ENCODE measurements at places on chromosomes 5 and 9.

DNA sequence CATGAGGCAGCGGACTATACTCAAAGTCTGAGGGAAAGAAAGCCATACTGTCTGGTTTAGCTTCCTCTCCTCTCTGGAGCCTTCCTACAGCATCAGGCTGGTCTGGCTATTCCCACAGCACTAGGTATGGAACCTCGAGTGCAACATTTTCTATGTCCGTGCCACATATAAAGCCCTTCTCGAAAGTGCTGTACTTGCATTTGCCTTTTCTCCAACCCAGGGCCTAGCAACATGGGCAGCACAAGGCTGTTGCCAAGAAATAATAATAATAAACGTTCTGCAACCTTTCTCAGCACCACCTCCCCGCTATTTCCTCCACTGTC, 804 bp downstream of the MED10 start:
- no peak for DNase-seq

DNA sequence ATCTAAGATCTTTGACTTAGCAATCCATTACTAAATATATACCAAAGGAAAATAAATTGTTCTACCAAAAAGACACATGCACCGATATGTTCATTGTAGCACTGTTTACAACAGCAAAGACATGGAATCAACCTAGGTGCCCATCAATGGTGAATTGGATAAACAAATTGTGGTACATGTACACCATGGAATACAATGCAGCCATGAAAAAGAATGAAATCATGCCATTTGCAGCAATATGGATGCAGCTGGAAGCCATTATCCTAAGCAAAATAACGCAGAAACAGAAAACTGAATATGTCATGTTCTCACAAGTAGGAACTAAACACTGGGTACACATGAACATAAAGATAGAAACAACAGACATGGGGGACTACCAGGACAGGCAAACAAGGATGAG, 589.5 kb downstream of the IRX1 start:
- DNase-seq = no peak

DNA sequence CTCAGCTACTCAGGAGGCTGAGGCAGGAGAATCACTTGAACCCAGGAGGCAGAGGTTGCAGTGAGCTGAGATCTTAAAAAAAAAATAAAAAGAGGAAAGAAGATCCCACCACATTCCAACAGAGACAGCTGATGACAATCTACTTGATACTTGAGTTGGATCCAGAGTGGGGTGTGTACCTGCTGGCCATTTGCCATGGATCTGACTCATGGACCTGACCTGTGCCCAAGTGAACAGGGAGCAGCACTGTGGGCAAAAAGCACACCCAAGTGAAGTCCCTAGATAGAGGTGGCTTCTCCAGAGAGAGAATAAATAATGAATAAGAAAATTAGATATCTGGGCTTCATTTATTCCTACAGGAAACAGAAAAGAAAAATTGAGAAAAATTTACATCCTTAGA, 81.2 kb upstream of the MIER3 start:
- no peak for DNase-seq

GRCh38 chr5:144465441-144465840, 294.8 kb downstream of the KCTD16 start:
- no peak for DNase-seq

DNA sequence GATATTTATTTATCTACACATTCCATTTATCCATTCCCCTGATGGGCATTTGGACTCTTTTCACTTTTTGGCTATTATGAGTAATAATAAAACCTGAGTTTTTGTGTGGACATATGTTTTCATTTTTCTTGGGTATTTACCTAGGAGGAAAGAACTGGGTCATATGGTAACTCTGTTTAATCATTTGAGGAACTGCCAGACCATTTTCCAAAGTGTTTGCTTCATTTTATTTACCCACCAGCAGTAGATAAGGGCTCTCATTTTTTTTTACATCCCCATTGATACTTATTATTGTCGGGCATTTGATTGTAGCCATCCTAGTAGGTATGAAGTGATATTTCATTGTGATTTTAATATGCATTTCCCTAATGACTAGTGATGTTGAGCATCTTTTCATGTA, 7.7 kb upstream of the PTPDC1 start:
- no peak for DNase-seq

GRCh38 chr5:92885950-92886349, 695.1 kb downstream of the NR2F1-AS1 start:
- DNase-seq = no peak

DNA sequence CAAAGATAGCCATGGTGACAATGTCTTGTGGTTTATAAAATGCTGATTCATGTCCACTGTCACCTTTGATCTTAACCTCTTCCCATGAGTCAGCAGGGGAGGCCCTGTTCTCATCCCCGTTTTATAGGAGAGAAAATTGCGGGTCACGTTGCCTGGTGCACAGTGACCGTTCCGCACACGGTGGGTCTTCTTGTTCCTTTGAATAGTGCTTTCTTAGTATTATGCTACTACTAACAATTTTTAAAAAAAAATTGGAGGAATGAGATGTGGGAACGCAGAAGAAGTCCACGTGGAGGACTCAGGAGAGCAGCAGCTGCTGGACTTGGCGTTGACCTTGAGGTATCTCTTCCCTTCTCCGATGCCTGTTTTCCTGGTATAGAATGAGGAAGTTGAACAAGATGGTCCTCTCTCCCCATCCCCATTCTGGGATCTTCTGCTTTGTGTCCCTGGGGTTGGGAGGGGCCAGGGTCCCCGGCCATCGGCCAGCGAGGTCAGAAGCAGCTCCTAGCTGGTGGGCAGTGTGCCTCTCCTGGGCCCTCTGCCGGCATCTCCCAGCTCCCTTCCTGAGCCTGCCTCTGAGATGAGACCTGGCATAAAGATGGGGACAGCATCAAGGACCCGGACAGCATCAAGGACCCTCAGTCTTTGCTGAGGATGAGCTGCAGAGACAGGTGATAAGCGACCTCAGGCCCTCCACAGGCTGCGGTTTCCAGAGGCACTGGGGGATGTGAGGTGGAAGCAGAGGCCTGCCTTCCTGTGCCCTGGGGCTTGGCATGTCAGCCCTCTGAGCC, 143.9 kb downstream of the C9orf50 start:
- no peak for DNase-seq

GRCh38 chr5:90809311-90810056, 250.9 kb downstream of the ADGRV1 start:
- DNase-seq = no peak

- no peak for DNase-seq
Measured at GRCh38 chr5:88263349-88263748, 5.3 kb downstream of the TMEM161B start.

- DNase-seq = no peak
Measured at GRCh38 chr9:121455527-121456239, 44.0 kb downstream of the GGTA1 start.

GRCh38 chr5:142281966-142282365, 42.9 kb downstream of the SPRY4 start:
- DNase-seq = no peak

Measured in germinal center (tissue), 1 donor.